ENCODE measurements at places on chromosomes 2 and 18.

DNA sequence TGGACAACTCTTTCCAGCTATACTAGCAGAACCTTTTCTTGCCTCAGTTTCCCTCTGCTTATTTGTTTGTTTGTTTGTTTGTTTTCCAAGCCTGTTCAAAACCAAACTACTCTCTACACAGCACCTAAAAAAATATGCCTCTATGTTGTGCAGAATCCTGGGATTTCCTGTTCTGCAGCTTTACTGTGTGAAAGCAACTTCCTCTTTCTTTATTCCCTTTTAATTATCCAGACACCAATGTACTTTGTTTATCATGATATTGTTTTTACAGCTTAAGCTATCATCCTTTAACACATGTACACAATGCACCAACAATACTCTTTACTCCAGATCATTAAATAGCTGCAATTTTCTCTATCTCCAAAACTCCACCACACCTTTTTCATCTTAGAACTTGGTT is 259.5 kb downstream of the EPHA4 start:
- no peak for DNase-seq

GRCh38 chr18:11909591-11910026 is 1.5 kb upstream of the MPPE1 start:
- no peak for DNase-seq

DNA sequence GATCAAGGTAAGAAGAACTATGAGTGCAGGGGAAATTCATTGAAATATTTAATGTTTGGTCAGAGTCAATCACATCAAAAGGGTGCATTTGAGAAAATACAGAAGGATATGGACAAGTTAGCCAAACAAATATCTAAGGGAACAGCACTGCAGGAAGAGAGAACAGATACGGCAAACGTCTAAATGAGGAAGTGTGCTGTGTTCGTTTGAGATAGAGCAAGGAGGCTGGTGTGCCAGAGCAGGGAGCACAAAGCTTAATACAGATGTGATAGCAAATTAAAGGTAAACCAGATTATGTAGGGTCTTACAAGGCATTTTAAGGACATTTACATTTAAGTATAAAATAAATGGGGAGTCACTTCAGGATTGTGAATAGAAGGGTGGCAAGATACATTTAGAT is 241.3 kb upstream of the ZNF804A start:
- DNase-seq, result no peak

- DNase-seq, result no peak
Measured at GRCh38 chr18:14974576-14974975, 226.6 kb downstream of the ANKRD30B start.

GRCh38 chr2:164766216-164766953 is 75.2 kb downstream of the COBLL1 start:
- DNase-seq, result no peak

- DNase-seq, result no peak
Measured at GRCh38 chr2:105773568-105773967, 28.9 kb downstream of the NCK2 start.

DNA sequence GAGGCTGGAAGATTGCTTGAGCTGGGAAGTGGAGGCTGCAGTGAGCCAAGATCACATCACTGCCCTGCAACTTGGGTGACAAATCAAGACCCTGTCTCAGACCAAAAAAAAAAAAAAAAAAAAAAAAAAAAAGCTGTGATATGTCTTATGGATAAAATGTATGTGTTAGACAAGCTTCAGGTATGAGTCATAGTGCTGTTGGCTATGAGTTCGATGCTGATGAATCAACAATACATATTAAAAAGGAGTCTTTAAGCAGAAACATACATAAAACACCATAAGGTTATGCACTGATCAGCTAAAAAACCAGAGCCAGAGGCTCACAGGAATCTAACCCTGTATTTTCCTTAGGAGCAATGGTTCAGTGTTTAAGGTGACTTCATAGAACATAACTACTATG is 332.3 kb downstream of the NCKAP5 start:
- no peak for DNase-seq

- DNase-seq, result no peak
Measured at GRCh38 chr2:109174214-109174613, 45.2 kb downstream of the SH3RF3 start.
